ENCODE measurements at places on chromosomes 1 and 21.

GRCh38 chr1:184455786-184456185 lies 69.0 kb downstream of the C1orf21 start:
- DNase-seq = no peak

GRCh38 chr1:96979304-96980268 lies 258.0 kb downstream of the PTBP2 start:
- DNase-seq = no peak

DNA sequence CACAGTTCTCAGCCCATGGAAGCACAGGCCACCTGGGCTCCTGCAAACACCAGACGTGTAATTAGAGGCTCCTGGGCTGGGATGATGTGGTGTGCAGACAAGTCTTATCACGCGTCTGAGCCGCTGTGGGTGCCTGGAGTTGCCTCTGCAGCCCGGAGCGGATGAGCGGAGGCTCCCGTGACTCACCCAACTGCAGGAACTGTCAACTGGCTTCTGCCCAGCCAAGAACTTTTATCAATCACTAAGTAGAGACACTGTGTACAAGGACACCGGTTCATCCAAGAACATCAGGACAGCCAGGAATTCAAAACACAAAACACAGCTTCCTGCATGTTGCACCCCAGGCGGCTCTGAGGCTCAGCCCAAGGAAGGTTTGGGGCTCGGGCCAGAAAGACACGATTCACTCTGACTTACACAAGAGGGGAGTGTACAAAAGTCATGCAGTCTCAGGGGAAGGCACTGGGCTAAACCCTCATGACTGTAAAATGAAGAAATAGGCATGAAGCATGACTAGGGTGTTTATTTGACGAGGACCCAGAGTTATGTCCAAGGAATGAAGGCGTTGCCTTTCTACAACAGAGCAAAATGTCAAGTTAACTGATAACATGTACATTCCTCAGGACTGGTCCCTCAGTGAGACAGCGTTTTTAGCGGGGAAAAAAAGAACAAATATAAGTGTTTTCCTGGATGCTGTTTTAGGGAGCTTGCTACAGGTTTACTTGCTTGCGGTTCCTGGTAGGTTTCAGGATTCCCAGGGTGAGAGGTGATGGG lies 21.1 kb downstream of the ERRFI1 start:
- DNase-seq = no peak

DNA sequence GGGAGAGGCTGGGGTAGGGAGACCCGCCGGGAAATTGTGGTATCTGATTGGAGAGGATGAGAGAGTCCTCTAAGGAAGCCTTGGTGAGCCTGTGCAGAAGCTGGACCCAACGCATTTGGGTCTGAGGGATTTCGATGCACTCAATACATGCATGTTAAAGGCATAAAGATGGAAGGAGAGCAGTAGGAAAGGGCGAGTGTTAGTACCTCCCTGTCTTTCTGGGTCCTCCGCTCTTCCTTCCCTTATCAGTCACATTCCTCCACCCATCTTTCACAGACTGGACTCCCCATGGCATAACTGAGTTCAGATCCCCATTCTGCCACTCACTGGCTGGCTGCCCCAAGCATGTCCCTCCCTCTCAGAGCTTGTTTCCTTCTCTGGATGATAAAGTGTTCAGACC lies 7.3 kb downstream of the RGS16 start:
- DNase-seq = no peak

GRCh38 chr1:89640440-89640839 lies 7.5 kb downstream of the LRRC8C start:
- DNase-seq = no peak

- DNase-seq = no peak
Observed at GRCh38 chr21:44929799-44930542, 9.3 kb upstream of the ITGB2 start.

DNA sequence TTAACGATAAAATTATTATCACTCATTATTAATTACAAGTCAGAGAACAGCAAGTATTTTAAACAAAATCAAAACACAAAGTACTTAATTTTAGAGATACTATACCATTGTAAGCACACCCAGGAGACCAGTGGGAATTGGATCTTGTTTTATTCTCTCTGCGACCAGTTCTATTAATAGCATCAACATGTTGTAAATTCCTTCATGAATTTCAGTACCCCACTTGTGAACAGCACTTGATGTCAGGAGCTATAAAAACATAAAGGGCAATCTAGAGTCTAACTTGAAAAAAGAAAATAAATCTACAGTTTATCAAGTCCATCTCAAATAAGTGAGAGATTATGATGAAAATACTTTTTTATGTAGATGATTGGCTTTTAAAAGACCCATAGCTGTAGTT lies 42.9 kb downstream of the USP24 start:
- DNase-seq = no peak

GRCh38 chr21:15088488-15088887 lies 23.7 kb upstream of the NRIP1 start:
- DNase-seq = no peak

DNA sequence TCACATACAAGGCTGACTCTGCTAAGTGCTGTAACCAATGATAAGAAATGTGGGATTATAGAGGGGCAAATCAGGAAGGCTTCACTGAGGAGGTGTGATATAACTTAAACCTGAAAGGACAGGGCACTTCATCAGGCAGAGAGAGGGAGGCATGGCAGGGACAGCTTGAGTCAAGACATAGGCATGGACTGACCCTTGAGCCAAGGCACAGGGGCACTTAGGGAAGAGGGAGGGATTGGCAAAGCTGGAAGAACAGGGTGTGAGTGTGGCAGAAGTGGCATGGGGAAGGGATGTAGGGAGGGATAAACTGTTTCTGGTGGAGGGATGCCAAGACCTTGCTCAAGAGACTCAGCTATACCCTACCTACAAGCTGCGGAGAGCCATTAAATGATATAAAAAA lies 81.3 kb downstream of the PLXNA2 start:
- DNase-seq = no peak

DNA sequence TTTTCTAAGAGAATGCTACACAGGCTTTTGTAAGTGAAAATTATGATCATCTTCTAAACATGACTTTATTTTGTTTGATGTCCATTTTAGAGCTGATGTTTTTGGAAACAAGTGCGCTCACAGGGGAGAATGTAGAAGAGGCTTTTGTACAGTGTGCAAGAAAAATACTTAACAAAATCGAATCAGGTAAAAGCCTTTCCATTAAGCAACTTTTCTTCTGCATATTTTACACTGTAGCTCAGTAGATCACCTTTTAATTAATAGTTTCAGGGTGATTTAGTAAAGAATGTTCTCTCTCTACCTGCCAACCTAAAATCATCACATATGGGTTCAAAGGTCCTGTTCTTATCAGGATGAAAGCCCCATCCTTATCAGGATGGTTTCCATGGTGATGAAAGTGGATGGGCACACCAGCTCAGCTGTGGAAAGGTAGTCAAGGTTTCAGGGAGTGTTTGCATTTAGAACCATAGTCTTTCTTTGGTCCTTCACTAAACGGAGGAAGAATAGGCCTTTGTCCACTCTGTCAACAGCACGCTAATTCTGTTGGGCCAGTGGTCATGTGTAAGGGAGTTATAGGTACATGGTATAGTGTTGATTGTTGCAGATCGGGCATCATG lies 28.1 kb downstream of the RAB4A start:
- DNase-seq = no peak
